ENCODE measurements at places on chromosomes 13 and 19.

DNA sequence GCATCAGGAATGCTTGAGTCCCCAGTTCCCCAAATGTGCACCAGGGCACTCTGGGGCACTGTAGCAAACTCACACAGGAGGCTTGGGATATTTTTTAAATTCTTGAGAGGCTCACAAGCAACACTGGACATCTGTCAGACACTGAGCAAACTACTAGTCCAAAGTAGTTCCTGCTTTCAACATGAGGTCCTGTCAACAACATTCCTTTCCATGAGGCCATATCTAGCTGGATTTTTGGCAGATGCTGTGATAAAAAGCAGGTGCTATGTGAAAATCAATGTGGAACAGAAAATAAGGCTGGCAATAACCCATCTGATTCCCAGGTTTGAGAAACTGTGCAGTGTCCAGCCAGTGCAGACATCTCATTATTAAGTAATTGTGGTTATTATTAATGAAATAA, 50.5 kb downstream of the STARD13 start:
- no peak for DNase-seq

- DNase-seq = no peak
These were observed 10.8 kb downstream of the XPO4 start for GRCh38 chr13:20891768-20892167.

DNA sequence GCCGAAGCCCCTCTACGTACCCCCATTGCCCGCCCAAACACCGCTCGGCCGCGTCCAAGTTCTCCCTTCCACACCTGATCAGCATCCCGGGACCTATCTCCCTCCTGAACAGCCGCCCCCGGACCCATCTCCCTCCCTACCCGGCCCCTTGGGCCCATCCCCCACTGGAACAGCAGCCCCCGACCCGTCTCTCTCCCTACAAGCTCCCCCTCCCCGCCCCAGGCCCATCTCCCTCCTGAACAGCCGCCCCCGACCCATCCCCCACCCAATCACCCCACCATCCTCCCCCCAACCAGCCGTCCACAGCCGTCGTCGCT, 610 bp downstream of the ZSCAN1 start:
- no peak for DNase-seq

DNA sequence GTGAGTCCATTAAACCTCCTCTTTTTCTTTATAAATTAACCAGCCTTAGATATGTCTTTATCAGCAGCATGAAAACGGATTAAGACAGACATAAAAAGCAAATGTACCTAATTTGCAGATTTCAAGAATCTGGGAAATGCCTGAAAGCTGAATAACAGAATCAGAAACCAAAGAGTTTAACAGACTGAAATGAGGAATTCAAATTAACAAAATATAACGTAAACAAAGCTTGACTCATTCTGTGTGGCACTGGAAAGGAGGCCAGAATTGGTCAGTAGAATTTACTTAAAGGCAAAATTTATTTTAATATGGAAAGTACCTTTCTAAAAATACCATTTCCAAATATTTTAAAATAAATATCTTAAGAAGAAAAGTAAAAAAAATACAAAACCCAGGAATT, 540.6 kb upstream of the HTR2A start:
- DNase-seq = no peak

DNA sequence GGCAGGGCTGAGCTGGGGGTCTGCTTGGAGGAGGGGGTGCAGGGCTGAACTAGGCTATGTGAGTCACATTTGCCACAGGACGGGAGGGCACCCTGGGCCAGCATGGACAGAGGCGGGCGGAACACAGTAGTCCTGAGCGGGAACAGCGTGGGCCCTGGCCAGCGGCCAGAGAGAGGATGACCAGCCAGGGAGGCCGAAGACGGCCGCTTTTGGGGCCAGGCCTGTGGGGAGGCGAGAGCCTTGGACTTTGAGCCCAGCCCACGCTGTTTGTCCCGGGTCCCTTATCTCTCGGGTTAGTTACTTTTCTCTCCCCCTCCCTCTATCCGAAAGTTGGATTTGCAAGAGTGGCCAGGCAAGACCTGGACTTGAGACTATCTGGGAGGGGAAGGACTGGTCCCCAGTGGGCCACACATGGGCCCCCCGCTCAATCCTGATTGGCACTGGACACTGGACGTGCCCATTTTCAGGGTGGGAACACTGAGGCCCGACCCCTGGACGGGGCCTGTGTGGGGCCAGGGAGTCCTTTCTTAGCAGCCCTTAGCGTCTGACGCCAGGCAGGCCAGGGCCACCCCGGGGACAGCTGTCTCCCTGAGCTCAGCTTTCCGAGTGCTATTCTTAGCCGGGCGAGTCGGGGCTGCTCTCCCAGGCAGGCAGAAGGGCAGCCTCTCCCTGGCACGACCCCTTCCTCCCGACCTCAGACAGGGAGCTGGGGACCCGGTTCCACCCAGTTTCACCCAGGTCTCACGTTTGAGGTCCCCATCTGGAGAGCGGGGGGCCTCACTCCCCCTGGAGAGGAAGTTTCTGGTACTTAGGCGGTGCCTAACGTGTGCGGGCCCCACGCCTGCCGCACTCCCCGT, 833 bp downstream of the GAMT start:
- no peak for DNase-seq

DNA sequence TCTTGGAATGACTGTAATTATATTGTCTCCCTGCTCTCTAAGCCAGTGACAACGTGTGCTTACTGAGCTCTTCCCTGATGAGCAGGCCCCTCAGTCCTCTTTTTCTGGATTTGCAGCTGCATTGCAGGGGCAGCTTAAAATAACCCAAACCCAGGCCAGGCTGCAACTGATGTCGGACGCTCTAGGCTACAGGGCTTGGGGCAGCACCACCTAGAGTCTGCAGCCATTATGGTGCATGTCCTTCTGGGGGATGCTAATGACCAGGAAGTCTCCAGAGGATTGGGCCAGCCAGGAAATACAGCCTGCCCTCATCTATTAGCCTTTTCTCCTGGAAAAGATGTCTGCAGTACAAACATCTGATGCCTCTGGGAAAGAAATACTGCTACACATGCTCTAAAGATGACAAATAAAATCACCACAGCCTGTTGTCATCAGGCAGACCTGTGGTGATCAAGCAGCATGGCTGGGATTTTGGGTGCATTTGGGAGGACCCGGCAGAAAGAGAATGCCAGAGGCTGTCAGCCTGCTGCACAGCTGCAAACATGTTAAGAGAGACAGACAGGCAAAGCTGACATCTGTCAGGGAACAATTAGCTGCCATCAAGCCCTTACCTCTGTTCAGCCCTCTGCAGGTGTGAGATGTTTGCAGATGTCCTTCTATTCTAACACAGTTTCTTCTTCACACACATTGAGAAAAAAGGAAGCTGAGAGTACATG, 51.8 kb downstream of the CCDC70 start:
- no peak for DNase-seq

DNA sequence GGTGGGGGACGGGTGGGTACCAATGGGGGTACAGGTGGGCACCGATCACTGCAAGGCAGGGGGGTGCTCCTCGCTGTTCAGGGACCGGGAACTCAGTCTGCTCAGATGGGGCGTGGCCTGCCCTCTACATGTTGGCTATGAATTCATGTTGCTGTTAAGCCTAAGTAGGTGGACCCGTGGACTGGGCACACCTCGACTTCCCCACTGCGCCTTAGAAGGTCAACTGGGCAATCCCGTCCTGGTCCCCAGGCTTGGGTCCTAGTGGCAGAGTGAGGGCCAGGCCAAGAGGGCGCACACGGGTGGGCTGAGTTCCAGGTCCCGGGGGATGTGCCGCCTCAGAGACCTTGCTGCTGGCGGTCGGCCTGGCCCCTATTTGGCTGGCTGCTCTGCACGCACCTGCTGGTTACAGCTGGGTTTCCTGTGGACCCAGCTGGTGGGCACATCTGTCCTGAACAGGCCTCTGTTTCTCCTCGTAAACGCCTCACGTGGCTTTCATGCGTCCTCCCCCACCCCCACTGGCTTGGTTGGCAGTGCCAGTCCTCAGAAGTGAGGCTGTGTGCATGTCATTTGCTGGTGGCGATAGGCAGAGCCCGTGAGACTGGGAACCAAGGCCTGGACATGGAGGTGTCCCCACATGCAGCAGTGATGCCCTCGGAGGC, 13.5 kb upstream of the ZNF554 start:
- DNase-seq = no peak

DNA sequence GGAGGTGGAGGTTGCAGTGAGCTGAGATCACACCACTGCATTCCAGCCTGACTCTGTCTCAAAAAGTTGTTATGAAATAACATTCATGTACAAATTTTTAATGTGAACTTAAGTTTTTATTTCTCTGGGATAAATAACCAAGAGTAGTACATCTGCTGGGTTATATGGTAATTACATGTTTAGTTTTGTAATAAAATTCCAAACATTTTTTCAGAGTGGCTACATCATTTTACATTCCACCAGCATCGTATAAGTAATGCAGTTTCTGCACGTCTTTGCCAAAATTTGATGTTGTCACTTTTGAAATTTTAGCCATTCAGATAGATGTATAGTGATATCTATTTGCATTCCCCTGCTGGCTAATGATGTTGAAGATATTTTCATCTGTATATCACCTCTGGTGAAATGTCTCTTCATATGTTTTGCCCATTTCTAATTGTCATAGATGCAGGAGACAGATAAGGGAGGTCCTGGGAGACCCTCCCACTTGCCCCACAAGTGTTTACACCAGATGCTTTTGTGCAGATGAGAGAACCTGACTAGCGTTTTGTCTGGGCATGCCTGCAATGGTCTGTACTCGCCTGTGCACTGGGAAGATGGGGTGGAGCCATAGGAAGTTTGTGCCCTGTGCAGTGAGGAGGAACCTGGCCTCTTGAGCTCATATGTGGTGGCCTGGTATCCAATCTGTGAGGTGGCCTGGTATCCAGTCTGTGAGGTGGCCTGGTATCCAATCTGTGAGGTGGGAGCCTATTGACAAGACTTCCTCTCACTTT, 12.7 kb upstream of the KBTBD6 start:
- DNase-seq = peak; percentile 42

DNA sequence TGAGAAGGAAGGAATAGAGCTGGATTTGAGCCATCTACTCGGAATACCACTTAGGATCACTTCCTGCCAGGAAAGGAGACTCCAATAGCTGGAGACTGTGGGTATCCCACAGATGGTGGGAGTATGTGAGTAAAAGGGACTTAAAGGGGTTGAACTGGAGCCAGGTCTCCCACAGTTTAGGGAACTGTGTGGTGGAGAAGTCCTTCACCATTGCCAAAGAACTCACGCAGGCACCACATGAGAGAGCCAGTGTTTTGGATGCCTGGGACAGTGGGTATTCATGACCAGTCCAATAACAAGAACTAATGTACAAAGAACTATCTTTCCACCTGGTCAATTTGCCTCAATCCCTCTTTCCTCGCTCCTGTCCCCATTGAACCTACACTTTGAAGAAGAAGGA, 24.4 kb upstream of the MYCBP2 start:
- no peak for DNase-seq

DNA sequence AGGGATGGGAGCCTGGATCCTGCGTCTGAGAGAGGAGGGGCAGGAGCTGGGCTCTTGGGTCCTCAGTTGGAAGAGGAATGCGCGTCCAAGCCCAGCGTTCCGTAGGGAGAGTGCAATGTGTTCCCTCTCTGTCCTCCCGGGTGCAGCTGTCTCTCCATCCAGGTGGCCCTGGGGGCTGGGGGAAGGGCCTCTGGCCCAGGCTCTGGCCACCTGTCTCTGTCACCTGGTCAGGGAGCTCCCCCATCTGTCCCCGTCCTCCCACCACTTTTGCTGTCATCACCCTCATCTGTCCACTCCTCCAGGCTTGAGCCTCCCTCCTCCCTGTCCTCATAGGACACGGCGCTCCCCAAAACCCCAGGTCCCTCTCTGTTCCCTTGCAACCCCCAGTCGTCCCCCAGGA, 3.7 kb upstream of the SBK2 start:
- DNase-seq = no peak

- DNase-seq = peak; percentile 5
These were observed 74.3 kb upstream of the ATP12A start for GRCh38 chr13:24605923-24606372.

DNA sequence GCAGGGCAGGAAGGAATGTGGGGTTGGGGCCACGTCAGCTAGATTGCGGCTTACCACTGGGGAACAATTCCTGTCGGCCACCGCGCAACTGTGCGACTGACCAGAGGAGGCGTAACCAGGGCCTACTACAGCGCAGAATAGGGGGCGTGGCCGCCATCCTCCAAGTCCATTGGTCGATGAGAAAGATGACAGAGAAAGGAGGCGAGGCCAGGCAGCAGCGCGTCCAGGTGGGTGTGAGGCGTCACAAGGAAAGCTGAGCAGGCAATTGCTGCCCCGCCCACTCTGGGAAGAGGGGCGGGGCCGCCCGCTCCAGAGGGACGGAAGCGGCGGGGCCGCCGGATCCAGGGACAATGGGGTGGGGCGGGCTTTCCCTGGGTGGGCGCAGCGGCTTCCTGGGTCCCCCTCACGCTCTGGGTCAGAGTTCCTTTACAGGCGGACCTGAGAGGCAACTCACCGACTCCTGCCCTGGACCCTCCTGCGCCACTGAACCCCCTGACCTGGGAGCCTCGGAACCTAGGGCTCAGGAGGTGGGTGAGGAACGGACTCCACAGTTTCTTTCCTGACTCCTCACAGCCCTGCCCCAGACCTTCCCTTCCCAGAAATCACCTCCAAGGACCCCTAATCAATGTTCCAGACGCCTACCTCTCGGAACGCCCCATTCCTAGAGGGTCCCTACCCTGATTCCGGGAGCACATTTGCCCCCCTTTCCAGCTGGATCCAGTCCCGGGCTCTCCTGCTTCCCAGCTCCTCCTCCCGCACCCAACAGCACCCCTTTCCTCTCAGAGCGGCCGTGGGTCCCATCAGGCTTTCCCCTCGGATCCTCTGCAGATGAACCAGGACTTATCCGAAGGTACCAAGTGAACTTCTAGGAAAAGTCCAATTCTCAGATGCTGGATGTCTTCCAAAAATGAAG, 101.5 kb upstream of the ZNF492 start:
- DNase-seq = no peak

DNA sequence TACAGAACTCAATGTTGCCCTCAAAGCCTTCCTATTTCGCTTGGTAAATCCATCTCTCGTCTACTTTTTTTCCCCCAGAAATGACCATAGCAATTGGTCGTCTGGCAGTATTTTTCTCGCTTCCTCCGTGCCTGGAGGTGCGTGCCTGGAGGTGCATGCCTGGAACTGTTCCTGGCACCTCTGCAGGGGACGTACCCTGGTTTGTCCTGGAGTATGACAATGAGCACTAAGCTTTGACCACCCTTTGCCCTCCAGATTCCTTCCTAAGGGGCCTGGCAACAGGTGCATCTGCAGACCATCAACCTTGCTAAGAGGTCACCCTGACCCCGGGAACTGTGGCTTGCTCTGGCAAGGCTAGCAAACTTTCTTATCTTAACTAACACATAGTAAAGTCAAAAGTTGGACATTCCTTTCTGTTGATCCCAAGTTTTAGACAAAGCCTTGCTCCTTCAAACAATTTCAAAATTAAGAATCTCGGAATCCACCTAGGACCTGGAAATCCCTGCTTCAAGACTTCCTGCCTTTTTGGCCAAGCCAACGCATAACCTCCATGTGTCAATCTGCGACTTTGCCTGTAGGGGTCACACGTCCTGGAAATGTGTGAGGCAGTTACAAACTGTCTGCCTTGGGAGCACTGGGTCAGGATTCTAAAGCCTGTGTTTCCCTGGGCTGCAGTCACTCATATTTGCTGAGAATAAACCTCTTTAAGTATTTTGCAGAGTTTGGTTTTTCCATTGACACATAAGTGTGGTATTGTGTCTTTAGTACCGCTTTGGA, 28.8 kb upstream of the TUBGCP3 start:
- no peak for DNase-seq

Measured in HS-5 (cell line).